ENCODE measurements at places on chromosomes 12 and 14. TPM values are rescaled to one million over a fixed set of nuclear protein-coding genes. Genes with fewer than 3 reads are reported as not detected.

KRT8 gene
- 50.2 TPM for total RNA-seq

SERPINA9 gene
- total RNA-seq: not detected

HOXC12 gene
- not detected for total RNA-seq

PRH2 gene
- not detected for total RNA-seq

- no peak for DNase-seq
These were observed 1182.7 kb downstream of the AACS start for GRCh38 chr12:126247936-126248335.

GRCh38 chr12:113702836-113703235, 231.2 kb upstream of the LHX5 start:
- no peak for DNase-seq

- no peak for DNase-seq
These were observed 48.1 kb downstream of the KCNA1 start for GRCh38 chr12:4957761-4958160.

DNA sequence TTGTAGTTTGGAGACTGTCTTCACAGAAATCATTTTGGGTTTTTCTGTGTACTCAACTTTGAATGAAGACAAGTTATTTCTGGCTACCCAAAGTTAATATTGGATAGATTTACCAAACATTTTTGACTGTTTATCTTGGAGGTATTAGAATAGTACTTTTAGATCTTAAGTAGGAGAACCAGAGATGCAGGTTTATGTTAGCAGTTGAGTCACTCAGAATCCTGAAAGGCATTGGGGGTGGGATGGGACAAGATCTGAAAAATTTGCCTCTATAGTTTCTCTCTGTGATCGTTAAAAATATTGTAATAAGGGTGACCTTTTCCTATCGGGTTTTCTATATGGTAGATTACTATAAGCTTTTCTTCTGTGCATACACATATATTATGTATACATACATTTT, 112.3 kb downstream of the TTC6 start:
- no peak for DNase-seq

DNA sequence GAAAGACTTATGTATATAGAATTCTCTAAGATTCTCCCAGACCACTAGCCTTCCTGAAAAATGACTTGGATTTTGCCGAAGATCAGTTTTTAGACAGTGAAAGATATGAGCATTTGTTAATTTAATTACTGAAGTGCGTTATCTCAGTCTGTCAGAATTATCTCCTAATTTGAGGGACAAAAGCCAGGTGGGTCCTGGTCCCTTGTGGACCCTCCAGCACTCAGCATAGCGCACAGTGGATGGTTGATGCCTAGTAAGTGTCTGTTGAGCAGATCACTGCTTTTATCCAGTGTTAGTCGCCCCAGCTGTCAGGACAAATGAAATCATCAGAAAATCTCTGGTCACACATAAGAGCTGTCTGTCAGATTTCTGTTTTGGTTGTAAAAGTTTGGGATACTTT, 80.4 kb downstream of the EML1 start:
- no peak for DNase-seq

DNA sequence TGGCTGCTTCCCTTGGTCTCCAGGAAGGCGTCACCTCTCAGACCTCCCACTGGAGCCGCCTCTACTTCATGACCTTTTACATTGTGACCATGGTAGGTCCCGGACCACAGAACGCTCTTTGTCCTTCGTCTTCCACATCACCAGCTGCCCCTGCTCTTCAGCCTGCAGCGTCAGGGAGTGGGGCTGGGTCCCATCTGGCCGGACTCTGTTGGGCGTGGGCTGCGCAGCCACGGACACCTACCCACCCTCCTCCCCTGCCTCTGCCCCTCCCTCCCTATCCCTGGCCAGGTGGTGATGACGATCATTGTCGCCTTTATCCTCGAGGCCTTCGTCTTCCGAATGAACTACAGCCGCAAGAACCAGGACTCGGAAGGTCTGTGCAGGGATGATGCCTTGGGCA, 43.3 kb downstream of the SLC8B1 start:
- DNase-seq: no peak

GRCh38 chr12:46267825-46268582, 839 bp downstream of the SLC38A1 start:
- no peak for DNase-seq

Data from esophagus squamous epithelium (tissue), 5 donors.